ENCODE measurements at places on chromosomes 5 and 9. TPM values are rescaled to one million over a fixed set of nuclear protein-coding genes. Genes with fewer than 3 reads are reported as not detected.

The TNFSF15 gene
- total RNA-seq, result 1.8 TPM

The CAMK2A gene
- 42.6 TPM for total RNA-seq

The BTNL9 gene
- total RNA-seq, result 5.8 TPM

The SPATA31A3 gene
- total RNA-seq, result not detected

The SLC6A3 gene
- total RNA-seq, result 0.10 TPM

The FBP1 gene
- total RNA-seq, result 4.4 TPM

The ADAMTS2 gene
- total RNA-seq, result 61.1 TPM

The CYLC2 gene
- not detected for total RNA-seq

The ZNF608 gene
- total RNA-seq, result 37.8 TPM

The ZDHHC21 gene
- 32.1 TPM for total RNA-seq

The C9orf50 gene
- total RNA-seq, result not detected

The FUT7 gene
- 0.10 TPM for total RNA-seq

The TSSK1B gene
- not detected for total RNA-seq

DNA sequence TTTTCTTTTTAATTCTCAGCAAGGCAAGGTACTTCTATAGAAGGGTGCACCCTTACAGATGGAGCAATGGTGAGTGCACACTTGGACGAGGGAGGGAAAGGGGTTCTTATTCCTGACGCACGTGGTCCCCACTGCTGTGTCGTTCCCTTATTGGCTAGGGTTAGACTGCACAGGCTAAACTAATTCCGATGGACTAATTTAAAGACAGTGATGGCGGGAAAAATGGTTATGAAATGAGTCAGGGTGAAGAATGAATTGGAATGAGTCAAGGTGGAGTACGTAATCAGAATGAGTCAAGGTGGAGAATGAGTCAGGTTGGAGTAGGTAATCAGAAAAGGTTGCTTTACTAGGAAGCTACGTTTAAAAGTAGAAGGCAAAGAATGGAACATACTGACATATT lies 2.1 kb upstream of the HMGCS1 start:
- DNase-seq, result no peak

DNA sequence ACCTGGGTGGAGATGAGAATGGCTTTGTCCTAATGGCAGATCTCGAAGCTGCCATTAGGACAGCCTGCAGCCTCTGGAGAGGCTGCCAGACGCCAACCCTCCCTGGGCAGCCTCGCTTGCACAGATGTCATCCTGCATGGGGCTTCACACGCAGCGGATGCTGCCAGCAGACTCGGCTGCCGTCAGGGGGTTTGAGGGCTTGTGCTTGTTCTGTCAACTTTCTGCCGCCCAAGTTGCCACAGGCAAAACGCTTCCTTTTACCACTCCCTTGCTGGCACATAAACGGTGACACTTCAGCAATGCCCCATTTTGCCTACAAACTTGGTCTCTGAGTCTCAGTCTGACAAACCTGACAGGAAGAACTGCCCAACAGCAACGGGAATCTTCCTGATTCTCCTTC lies 24.7 kb downstream of the DAP start:
- DNase-seq, result no peak

DNA sequence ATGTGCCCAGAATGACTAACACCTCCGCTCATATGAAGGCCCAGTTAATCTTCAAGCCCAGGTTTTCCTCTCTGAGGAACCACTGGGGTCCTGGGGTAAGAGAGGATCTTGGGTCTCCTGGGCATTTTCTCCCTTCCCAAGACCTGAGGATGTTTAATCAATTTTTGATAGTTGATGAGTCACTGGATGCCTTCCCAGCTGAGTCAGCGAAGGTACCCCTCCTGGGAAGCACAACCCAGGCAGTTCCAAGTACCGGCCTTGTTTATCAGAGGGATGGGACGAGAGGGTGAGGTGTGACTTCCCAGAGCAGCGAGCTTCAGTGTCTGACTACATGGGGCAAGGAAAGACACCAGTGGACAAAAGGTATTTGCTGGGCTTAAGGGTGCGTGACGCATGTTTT lies 119.6 kb upstream of the IL12B start:
- no peak for DNase-seq

GRCh38 chr9:80369641-80370040 lies 797.9 kb downstream of the TLE4 start:
- DNase-seq, result no peak

GRCh38 chr9:100406962-100407361 lies 20.0 kb upstream of the MSANTD3 start:
- DNase-seq, result no peak

DNA sequence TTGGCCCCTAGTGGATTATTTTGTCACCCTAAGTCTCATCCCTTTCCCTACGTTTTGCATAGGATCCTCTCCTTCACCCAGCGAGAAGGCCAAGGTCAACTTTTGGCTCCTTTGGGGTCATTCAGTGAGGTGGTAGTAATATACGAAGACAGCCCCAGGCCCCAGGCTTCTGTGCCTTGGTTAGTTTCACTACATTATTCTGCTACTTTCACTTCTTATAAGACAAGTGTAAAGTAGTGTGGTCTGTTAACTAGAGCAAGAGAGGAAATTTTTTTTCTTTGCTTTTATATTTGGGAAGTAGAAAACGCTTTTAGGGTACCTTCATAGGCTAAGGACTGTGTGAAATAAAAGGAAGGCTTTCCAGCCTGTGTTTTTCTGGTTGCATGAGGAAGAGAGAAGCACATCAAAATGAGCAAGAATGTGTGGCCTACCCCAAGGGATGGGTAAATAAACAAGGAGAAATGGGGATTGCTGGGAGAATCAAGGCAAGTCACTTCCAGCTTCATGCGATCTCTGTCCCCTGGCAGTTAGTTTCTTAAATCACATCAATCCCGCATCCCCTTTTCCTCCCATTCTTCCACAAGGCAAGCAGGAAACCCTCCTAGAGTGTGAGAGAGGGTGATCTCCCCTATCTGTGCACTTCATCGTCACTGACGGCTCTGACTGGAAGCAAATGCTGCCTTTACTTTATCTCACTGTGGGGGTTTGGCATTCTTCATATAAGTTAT lies 677.0 kb upstream of the WWC1 start:
- DNase-seq, result no peak

DNA sequence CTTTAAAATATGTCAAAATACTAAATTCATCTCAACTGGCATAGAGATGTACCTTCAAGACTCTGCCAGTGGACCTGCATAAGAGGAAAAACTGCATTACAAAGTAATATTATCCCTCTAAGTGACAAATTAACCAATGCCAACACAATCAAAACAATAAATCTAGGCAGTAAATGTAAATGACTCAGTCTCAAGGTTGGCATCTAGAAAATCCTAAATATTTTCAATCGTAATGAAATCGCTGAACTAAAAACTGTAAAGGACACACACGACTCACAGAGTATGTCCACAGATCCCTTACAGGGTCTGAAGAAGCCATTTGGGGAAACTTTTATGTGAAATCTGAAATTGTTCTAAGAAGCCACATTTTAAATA lies 31.2 kb downstream of the ERMP1 start:
- no peak for DNase-seq

- no peak for DNase-seq
Measured at GRCh38 chr5:153907170-153907775, 131.4 kb downstream of the FAM114A2 start.

DNA sequence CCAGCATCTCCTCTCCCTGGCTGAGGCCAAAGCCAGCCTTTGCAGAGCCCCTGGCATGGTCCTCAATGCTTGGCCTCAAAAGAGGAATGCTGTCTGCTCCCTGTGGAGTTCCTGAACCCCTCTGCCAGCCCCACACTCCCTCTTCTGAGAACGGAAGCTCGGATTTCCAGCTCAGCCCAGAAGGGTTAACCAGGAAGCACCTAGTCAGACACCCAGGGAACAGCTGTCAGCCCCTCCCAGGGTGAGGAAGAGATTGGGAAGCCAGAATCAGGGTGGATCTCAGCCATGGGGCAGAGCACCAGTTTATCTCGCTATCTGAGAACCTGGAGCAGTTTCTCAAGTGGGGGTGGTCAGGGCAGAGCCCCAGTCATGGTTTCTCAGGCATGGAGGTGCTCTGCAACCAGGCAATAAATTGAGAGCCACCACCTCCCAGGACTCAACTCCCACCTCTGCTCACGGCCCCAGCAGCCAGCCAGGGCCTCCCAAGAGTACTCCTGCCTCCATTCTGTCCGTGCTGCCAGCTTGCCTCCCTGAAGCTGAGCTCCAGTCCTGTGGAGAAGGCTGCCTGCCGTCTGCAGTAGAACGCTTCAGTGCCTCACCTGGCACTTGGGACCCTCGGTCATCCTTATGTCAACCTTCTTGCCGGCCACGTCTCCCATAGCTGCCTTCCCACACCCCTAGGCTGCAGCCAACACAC lies 7.6 kb downstream of the FOXE1 start:
- no peak for DNase-seq

- DNase-seq, result no peak
Measured at GRCh38 chr9:134341306-134341705, 15.1 kb downstream of the RXRA start.

DNA sequence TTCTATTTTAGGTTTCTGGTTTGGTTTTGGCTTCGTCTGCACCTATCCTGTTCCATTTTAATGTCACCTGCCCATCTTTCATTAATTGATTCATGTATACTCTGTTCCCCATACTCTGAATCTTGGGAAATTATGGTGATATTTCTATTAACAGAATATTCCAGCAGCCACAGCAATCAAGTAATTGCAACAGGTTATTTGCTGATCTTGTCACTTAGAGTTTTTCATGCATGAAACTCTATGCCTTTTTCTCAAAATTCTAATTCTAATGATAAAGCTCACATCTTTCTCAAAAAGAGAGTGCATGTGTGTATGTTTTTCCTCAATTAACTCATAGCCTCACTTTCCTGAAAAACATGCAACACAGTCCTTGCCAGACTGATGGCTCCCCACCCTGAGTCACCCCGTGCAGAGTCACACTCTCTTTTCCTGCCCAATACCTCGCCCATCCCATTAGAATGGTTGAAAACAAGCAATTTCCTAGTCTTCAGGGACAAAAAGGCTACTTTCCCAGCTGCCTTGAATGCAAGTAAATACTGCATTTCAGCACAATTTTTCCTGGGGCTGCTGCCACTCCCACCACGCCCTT lies 15.6 kb downstream of the GFRA3 start:
- no peak for DNase-seq

DNA sequence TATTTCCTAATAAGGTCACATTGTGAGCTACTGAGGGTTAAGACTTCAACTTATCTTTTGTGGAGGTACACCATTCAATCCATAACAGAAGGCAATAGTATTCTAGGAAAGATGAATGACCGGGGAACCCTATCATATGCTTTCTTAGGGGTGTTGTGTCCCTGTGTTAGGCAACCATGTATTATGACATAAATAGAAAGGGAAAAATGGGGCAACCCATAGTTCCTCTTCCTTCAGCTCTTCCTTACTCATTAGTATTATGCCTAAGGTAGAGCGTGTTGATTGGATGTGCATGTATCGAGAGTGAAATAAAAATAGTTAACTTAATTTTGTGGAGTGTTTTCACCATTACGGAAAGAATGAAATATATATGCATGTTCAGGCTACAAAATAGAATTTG lies 6.0 kb upstream of the CCNJL start:
- DNase-seq, result no peak

- DNase-seq, result no peak
Measured at GRCh38 chr5:160496784-160497183, 75.1 kb downstream of the PTTG1 start.

DNA sequence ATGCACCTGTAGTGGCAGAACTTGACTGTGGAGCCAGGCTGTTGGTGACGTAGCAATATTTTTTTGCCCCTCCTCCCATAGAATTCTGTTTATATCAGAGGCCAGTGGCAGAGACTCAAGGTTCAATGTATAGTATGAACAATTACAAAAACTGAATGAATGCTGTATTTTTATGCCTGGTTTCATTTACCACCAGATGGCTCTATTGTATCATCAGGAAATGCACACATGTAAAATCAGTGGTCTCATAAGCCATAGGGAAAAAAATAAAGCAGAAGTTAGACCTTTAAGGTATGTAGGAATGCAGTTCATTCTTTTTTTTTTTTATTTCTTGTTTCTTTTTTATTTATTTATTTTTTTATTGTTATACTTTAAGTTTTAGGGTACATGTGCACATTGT lies 43.6 kb downstream of the CCDC192 start:
- DNase-seq, result peak; percentile 60

DNA sequence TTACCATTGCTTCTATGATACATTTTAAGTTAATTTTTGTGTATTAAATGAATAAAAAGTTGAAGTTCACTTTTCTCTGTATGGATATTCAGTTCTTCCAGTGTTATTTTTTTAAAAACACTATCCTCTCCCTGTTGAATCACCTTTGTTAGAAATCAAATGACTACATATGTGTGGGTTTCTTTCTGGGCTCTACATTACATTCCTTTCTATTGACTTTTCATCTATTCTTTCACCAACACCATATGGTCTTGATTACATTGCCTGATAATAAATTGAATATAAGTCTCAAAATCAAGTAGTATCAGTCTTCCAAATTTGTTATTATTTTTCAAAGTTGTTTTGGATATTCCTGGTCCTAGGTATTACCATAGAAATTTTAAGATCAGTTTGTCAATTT lies 7.3 kb upstream of the RASEF start:
- DNase-seq, result no peak

GRCh38 chr5:68225188-68225910 lies 9.8 kb downstream of the PIK3R1 start:
- no peak for DNase-seq

DNA sequence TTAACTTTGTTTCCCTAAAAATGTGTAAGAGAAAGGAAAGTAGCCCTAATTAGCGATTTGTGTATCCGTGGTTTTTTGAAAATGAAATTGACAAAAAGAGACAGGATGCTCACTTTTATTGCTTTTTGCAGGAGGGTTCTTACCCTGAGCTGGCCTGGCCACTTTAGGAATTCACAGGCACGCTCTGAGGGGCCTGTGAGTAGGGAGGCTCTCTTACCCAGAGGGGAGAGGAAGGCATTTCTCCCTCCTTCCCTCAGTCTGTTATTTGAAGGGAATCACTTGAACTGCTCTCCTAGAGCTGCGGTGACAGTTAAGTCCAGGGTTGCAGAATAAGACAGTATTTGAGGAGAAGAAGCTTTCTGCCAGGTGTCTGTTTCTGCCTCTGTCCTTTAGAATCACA lies 16.7 kb downstream of the PIK3R1 start:
- DNase-seq, result no peak

DNA sequence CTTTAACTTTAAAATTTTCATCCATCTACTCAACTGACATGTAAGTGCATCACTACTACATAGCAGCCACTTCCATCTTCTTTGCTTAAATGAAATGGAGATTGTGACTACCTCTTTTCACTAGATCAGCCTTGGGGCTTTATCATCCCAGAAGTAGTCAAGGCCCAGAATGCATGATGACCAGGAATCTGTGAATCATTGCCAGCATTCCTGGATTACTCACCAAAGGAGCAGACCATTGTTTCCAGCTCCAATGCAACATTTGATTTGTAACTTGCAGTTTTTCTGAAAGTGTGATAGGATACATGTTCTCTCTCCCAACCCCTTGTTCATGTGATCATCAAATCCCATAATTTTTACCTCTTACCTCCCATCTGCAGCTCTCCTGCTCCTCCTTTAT lies 65.1 kb downstream of the PLPPR1 start:
- no peak for DNase-seq

- DNase-seq, result no peak
Measured at GRCh38 chr9:70607926-70608325, 193.5 kb upstream of the KLF9 start.

DNA sequence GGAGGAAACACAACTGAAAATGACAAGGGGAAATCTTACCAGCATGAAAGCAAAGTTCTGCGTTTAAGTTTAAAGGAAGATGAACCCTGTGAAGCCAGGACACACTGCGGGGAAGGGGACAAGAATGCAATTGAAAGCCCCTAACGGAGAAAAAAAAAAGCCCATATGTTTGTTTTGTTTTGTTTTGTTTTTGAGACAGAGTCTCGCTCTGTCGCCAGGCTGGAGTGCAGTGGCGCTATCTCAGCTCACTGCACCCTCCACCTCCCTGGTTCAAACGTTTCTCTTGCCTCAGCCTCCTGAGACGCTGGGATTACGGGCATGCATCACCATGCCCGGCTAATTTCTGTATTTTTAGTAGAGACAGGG lies 2.9 kb downstream of the STK10 start:
- no peak for DNase-seq
